ENCODE measurements at places on chromosomes 16 and 17. TPM values are rescaled to one million over a fixed set of nuclear protein-coding genes. Genes with fewer than 3 reads are reported as not detected.

The P2RX1 gene
- 1.2 TPM for total RNA-seq

The CD79B gene
- 13.4 TPM for total RNA-seq

The TBC1D28 gene
- total RNA-seq, result not detected

GRCh38 chr17:77859035-77859810, 99.3 kb upstream of the TNRC6C start:
- no peak overlapping the region for H3K4me3 ChIP-seq
- no peaks in the 10 kb centered on the region for H3K4me1 ChIP-seq
- no peak overlapping the region for H3K27ac ChIP-seq
- no peaks in the 10 kb centered on the region for H3K27me3 ChIP-seq
- no peaks in the 10 kb centered on the region for H3K36me3 ChIP-seq

- H3K4me3 ChIP-seq, result no peak overlapping the region
- H3K27me3 ChIP-seq, result no peaks in the 10 kb centered on the region
- no peak overlapping the region for H3K27ac ChIP-seq
- no peaks in the 10 kb centered on the region for H3K4me1 ChIP-seq
These were observed 9.4 kb upstream of the NOL11 start for GRCh38 chr17:67708378-67708777.

DNA sequence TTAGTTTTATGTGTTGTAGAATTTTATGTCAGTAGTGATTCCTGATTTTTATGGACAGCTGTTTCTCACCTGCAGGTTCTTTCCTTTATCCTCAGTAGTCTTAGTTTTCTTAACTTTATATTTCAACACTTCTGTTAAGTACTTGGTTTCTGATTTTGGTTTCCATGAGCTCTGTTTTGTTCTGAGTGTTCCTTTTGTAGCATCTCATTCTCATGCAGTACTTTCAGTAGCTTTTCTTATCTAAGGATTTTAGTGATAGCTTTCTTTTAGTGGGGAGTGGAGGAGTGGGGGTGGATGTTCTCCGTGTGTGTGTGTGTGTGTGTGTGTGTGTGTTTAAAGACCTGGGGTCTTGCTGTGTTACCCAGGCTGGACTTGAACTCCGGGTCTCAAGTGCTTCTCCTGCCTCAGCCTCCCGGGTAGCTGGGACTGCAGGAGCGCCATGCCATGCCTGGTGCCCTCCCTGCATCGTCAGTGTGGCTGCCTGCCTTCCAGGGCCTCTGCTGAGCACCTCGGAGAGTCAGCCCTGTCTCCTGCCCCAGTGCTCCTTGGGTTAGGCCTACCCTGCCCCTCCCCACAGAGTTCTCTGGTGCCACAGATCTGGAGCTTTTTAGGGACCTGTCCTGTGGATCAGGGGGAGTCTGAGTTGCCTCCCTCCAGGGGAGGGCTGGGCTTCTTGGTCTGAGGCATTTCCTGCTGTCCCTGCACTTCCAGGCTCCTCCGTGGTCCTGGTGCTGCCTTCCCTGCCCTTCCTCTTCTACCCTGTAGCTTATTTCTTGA, 4.3 kb upstream of the ZNF750 start:
- no peak overlapping the region for H3K4me3 ChIP-seq
- H3K36me3 ChIP-seq, result no peaks in the 10 kb centered on the region
- H3K27me3 ChIP-seq, result no peaks in the 10 kb centered on the region
- DNase-seq, result no peak
- H3K4me1 ChIP-seq, result no peaks in the 10 kb centered on the region

DNA sequence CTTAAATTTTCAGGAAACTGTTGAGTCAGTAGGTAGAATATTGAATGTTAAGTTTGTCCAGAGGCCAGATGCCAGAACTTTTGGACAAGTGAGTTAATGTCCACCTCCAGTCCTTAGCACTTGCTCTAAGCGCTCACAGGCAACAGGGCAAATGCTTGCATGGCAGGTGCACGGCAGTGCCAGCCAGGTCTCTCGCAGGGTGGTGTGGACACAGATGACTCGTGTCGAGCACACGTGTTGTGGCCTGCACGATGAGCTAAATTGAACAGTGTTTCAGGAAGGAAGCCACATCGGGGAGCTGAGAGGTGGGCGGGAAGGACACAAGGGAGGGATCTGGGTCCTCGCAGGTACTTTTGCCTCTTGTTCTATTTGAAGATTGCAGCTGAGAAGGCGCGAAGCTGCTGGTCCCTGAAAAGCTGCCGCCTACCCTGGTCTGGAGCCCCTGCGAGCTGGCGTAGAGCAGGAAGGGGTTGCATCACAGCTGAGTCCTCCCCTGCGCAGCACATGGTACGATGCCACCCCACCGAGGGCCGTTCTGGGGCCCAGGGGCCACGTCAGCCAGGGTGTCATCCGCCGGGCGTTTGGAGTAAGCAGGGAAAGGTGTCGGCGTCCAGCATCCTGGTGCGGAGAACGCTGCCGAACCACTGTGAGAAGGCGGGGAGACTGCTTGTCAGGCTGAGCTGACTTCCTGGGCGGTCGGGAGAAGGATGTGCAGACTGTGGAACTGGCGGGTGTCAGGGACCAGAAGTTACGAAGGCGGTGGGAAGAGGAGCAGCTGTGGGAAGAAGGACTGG, 6.3 kb downstream of the RAB40C start:
- no peaks in the 10 kb centered on the region for H3K36me3 ChIP-seq
- no peaks in the 10 kb centered on the region for H3K27me3 ChIP-seq
- H3K4me3 ChIP-seq, result no peak overlapping the region
- DNase-seq, result no peak

Data from uterus (tissue), 4 donors.